ENCODE measurements at places on chromosomes 2 and 18.

DNA sequence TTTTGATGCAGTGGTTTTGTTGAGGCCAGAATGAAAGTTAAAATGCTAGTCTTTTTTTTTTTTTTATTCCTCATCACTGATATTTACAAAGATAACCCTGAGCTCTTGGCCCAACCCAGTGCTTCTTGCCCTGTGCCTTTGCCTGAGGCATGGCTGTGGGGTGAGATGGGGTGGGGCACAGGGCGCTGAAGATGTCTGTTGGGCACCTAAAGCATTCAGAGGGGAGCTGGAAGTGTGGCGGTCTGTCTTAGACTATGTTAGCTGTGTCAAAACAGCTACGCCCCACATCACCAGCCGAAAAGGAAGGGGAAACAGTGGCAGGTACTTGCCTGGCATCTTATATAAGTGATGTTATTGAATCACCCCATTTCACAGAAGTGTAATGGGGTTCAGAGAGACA is 20.7 kb downstream of the TOGARAM2 start:
- no peak for DNase-seq

DNA sequence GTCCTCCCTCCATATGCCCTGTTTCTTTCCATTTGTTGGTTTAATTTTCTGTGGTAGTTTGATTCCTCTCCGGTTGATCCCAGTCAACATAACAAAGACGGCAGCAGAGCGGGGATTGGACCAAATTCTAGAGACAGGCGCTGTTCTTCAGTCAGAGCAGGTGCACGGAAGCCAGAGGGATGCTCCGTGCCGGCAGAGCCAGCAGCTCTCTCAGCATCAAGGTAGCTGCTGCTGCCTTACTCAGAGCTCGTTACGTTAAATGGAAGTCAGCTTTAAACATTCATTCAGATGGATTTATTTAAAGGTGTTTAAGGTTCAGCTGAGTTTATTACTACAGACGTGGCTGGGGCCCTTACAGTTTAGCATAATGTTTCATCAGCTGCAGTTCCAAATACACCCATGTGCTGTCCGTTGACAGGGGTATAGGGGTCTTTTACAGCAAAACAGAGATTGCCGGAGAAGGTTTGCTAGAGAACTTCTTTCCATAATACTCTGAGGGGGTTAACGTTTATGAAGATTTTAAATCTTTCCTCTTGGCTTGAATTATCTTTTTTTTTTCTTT is 497.2 kb upstream of the PIK3C3 start:
- no peak for DNase-seq

- DNase-seq = no peak
Measured at GRCh38 chr2:127820080-127820668, 9.2 kb upstream of the WDR33 start.

DNA sequence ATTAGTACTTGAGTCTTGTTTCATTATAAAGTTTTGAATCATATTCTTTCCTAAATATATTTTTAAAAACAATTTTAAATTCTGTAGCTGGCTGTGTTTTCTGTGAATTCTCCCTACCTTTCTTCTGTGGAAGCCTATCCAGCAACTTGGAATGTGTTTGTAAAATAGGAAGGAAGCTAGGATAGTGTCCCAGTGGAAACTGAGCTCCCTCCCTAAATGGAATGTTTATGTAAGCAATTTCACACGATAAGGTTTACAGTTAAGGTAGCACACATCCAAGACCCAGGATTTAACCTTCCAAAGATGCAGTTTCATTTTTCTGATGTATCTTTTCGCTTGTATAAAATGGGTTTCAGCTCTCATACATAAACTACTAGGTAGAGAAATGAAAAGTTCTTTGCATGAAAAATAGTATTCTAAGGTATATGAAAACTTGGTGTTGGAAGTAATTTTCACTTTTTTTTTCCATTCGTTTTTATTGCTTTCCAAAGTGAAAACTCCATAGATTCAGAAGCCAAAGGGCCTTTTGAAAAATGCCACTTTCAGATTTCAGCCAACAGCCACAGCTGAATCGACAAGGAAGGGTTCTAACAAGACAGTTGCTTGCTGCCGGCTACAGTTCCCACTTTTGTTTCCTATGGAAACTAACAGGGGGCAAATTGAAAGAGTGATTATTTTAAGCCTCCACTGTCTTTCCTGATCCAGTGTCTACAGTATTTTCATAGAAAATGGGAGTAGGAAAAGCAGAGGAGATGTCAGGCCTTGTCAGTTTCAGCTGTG is 405.1 kb upstream of the POU3F3 start:
- no peak for DNase-seq

GRCh38 chr18:49922228-49922627 is 108.9 kb upstream of the ACAA2 start:
- no peak for DNase-seq

- DNase-seq = no peak
Measured at GRCh38 chr2:109058802-109059201, 69.8 kb upstream of the EDAR start.

All from NCI-H526 treated with DMSO at 0.1 percent for 48 hours (cell line).